ENCODE measurements at places on chromosomes 1 and 21.

- no peak for DNase-seq
Observed at GRCh38 chr1:228897901-228898300, 162.6 kb downstream of the RHOU start.

DNA sequence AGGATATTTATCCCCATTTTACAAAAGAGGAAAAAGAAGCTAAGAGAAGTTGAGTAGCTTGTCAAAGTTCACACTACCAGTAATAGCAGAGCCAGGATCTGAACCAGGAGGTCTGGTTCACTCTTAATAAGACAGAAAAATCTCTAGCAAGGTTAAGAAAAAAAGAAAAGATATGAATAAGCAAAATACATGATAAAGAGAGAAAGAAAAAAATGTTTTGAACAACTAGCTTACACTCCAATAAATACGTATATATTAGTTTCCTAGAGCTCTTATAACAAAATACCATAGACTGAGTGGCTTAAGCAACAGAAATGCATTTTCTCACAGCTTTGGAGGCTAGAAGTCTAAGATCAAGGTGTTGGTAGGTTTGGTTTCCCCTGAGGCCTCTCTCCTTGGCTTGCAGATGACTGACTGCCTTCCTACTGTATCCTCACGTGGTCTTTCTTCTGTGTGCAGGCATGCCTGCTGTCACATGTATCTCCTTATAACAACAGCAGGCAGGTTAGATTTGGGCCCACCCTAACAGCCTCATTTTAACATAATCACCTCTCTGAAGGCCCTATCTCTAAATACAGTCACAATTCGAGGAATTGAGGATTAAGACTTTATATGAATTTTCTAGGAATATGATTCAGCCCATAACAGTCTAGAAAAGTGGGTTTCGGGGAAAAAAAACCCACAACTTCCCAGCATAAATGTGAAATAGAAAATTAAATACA, 60.4 kb downstream of the LEPR start:
- DNase-seq: no peak

GRCh38 chr1:31951276-31951675, 13.1 kb upstream of the PTP4A2 start:
- no peak for DNase-seq

DNA sequence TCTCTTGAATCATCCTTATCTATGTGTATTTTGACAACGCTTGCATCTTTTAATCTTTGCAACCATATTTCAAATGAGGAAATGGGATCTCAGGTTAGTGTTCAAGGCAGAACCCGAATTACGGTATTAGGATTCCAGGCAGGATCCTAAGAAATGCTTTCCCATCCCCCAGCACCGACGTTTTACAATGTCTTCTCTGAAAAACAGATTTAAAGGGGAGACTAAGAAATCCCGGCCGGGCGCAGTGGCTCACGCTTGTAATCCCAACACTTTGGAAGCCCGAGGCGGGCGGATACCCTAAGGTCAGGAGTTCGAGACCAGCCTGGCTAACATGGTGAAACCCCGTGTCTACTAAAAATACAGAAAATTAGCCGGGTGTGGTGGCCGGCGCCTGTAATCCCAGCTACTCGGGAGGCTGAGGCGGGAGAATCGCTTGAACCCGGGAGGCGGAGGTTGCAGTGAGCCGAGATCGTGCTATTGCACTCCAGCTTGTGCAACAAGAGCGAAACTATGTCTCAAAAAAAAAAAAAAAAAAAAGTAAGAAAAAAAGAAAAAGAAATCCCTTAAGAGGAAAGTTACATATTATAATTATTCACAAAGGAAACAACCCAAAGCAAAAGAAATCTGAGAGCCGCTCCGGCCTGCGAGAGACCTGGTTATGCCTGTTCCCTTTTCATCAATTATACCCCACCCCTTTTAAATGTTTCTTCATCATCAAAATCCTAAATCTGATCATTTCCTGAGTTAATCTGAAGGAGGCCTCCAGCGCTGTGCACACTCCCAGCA, 801 bp upstream of the GORAB start:
- DNase-seq: no peak

GRCh38 chr1:156086256-156086662, 4.0 kb upstream of the MEX3A start:
- no peak for DNase-seq

DNA sequence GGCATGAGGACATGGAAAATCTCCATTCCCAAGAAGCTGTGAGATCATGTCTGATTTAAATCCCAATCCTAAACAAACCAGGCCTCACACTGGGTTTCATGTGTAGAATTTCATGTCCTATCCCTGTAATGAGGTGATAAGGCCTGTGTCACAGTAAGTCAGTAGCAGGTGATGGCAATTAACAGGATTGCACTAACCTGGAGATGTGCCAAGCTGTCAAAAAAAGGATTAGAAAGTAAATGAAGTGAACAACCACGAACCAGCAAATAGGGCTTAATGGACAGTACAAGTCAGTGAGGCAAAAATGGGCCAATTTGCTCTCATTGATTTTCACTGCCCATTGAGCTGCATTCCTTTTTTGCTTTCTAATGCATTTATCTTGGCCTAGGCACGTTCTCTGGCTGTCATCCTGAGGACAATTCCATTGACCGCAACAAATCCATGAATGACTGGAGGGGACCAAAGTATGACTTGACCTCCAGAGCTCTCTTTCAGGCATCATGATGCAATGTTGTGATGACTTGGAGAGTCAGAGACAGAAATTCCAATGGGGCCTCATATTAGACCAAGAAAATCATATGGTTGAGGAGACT, 673.6 kb upstream of the ADGRL2 start:
- DNase-seq: no peak

DNA sequence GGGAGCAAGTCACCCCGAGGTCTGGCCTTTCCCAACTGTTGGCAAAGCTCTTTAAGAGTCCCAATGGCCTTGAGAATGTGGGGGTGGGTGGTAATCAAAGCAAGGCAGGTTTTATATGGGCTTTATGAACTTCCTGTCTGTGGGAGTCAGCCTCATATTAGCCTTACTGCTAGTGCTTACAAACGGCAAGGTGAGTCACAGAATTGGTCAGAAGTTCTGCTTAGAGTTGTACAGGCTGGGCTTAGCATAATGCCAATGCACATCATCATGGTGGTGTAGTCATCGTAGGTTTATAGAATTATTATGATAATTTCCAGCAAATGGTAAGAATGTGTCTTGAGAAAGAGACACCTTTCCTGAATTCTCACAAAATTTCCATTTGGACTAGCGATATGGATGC, 192.7 kb upstream of the KIAA0040 start:
- no peak for DNase-seq

- DNase-seq: no peak
Observed at GRCh38 chr1:228887101-228887500, 151.8 kb downstream of the RHOU start.

DNA sequence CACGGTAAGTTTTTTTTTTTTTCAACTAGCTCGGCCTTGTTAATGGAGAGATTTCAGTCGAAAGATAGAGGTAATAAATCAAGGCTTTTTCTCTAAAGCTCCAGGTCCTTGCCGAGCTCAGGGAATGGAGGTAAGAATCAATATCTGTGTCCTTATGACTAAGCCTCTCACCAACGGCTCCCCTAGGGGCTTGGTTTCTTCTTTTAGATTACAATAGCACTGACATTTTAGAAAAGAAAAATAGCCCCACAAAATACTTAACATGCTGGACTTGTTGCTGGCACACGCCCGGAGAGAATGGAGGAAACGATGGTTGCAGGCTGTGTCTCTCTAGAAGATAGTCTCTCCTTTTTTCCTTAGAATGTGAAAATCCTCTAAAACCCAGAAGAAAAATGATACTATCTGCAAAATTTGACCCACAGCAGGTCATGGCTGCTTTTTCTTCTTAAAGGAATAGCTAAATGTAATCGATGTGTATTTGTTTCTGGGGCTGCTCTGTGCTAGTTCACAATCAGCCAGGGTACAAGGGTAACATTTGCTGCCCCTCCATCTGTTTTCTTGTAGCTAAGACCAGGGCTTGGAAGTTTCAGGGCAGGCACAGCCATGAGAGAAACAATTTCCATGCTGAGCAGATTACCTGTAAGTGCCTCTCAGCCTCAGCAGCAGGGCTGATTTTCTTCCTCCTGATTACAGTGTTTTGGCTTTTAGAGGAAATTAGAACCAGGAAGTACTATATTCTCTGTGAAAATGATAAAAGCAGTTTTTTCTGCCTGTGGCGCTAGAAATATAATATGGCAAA, 86.2 kb upstream of the GNG12 start:
- DNase-seq: no peak

- DNase-seq: no peak
Observed at GRCh38 chr1:240491796-240492195, 120.2 kb downstream of the GREM2 start.

DNA sequence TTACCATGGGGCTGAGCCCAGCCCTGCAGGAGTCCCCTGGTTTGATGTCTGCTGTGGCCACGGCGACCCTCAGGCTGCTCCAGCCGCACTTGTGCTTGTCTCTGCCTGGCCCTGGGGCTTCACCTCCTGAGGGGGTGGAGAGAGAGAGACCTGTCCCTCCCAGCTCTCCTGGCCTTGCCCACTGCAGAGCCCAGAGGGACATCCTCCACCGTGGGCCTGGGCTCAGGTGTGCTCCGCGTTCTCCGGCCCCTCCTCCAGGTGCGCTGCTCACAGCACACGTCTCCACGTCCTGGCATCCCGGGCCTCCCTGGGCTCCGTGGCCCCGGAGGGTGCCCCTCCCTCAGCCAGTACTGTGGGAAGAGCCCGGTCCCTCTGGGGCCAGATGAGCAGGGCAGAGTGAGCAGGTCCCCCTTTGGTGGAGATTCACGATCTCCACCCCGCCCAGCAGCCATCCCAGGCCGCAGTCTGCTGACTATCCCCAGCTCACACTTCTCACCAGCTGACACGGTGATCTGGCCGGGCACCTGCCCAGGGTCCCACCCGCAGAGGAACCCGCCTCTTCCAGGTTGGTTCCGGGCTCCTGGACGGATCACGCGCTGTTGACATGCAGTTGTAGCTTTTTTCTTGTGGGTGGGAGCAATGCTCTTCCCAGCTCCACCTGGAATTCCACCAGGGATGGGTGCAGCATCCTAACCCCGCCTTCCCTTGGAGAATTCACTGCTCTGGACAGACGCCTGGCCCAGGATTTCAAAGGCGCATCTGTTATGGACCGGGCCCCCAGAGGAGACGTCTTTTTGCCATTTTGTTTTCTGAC, 41.8 kb upstream of the POFUT2 start:
- DNase-seq: no peak

DNA sequence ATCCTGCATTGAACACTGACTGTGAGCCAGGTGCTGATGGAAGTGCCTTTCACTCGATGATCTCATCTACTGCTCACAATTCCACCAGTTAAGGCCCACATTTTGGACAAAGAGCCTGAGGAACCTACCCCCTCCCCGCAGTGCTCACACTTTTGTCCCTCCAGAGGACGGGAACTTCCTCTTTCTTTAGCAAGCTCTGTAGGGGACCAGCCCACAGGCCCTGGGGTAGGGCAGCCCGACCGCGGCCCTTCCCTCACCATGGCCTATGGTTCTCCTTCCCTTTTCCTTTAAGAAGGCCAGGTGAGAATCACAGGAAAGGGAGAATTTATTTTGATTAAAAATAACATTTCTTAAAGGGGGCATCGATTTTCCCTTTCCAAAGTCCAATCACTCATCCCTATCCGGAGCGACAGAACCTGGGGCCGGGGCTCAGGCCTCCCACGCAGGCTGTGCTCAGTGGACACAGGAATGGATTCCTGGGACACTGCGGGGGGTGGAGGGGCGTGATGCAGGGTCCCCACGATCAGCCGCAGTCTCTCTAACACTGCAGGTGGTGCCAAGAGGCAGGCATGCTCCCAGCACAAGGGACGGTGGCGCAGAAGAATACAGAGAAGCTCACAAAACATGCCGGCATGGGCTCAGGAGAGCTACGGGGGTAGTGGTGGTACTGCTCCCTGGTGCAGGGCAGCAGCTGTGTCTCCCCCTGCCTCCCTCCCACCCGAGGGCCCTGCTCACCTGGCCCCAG, 8.9 kb upstream of the KCNE1 start:
- DNase-seq: no peak

DNA sequence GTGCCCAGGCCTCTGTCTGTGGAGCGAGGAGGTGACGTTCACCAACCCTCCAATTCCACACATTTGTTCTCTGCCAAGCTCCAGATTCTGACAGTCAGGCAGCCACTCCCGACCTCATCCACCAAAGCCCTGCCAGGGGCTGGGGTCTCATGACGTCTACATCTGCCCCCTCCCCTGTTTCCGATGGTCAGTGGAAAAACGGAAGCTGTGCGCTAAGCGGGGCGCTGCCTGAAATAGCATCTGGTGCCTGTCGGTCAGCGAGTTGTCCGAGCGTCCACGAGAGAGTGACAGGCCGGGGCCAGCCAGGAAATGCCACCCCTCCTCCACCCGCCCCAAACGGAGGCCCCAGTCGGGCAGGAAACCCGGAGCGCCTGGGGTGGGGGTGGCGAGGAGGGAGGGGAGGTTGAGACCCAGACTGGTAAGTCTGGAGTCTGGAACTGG, 3.2 kb upstream of the TAL1 start:
- no peak for DNase-seq

DNA sequence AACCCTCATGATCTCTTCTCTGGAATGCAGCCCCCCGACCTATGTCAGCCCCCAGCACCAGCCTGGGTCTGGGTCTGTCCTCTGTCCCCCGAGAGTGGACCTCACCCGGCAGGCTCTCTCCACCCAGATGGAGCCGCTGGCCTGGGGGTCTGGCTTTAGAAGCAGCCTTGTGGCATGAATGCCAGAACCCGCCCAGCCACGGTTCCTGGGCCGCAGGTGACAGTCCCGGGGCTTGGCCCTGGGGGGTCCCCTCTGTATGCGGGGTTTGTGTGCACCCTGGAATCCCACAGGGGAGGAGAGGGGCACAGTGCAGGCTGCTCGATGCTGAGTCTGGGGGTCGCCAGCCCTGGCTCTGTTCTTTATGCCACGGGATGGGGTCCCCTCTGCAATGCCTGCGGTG, 96.0 kb upstream of the ACTRT2 start:
- no peak for DNase-seq

GRCh38 chr1:217943361-217943760, 312.2 kb downstream of the SPATA17 start:
- no peak for DNase-seq

GRCh38 chr1:203621559-203622262, 4.9 kb upstream of the ATP2B4 start:
- no peak for DNase-seq

- DNase-seq: peak; percentile 48
Observed at GRCh38 chr21:41411449-41412089, 14.5 kb upstream of the MX1 start.

DNA sequence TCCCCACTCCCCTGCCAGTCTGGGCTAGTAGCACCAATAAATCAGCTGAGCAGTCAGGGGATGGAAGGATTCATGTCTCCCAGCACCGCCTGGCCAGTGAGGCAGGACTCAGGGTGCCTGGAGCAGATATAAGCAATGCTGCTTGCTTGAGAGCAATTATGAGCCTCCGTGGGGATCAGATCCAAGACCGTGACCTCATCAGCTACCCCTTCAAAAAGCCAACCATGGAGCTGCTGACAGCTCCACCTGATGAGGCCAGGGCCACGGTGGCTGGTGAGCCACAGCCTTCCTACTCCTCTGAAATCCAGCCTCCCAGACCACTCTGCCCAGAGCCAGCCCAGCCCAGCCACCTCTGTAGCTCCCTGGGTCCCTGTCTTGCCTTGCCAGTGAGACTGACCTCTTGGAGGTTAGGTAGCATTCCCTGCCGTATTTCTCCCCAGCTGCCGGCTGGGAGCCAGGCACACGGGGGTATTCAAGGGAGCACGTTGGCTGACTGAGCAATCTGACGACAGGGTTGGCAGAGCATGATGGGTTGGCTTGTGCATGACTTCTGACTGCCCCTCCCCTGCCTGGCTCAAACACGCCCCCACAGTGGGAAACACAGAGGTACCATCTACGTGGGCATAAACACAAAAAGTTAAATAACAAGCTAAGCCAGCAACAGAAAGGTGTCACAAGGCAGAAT, 28.4 kb downstream of the SYT2 start:
- no peak for DNase-seq

GRCh38 chr1:14498839-14499238, 99.6 kb upstream of the KAZN start:
- DNase-seq: no peak

Measured in CD8-positive, alpha-beta T cell (primary cell).